ENCODE measurements at places on chromosomes 11 and 22.
A peak's percentile ranks its signal among the peaks of the same experiment; 100 is the strongest.

DNA sequence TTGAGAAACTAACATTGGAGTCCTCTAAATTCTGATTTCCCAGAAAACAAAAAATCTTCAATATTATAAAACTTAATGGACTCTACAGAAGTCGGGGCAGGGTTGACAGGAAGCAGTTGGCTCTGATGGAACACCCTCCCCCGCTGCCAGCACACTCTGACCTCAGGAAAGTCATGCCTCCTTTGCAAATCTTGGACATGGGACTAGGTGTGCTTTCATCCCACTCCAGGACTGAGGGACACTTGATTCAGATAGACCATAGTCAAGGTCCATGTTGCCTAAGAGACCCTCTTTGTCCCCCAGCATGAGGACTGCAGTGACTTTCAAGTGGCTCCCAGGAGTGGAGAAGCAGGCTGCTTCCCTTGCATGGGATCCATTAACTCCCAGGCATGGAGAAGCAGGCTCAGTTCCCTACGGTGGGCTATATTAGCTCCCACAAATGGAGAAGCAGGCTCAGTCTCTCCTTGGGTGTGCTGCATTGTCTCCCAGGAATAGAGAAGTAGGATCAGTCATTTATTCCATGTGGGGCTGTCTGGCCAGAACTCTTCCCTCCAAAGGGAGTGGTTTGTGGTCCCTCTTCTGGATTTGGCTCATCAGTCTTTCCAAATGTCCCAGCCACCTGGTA, 38.3 kb downstream of the C22orf31 start:
- no peak for DNase-seq

DNA sequence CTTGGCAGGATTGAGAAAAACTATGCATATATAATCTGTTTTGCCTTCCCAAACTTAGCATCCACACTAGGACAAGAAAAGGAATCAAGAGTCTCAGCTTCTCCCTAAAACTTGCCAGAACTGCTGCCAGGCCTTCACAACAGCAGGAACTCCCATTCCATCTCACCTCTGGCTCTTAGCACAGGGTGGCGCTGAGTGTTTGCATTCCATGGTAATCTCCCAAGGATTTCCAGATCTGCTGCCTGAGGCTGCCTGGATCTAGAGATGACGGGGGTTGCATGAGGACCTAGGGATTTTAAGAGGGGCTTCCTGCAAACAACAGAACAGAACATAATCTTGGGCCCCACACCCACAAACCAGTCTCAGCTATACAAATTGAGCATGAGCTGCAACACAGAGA, 87.1 kb upstream of the OPCML start:
- no peak for DNase-seq

DNA sequence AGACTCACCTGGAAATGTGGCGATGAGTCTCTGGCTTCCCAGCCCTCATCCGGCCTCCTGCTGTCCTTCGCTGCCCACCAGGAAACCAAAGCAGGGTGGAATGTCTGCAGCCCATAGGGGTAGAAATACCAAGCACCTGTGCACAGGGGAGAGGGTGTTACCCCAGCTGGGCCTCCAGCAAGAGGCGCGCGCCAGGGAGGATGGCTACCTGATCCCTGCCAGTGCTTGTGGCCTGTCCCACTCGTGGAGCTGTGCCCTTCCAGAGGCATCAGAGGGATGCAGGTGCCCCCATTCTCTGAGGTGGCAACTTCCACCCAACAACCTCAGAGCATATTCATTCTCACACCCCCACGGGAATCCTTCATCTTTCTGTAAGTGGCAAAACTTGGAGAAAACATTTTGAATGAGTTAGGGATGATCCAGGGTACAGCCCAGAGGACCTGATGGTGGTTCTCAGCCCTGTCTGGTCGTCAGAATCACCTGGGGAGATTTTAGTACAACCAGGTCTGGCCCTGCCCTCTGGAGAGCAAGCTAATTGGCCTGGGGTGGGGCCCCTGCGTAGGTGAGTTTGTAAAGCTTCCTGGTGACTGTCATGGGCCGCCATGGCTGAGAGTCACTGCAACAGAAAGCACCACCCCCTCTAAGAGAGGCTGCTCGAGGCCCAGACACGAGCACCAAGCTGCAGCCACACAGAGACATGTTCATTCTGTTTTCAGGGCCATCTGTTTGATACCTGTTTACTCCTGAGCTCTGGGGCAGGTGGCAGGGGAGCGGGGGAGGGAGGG, 9.9 kb downstream of the SUN2 start:
- no peak for DNase-seq

GRCh38 chr11:111391328-111392124, 12.5 kb upstream of the POU2AF1 start:
- no peak for DNase-seq

DNA sequence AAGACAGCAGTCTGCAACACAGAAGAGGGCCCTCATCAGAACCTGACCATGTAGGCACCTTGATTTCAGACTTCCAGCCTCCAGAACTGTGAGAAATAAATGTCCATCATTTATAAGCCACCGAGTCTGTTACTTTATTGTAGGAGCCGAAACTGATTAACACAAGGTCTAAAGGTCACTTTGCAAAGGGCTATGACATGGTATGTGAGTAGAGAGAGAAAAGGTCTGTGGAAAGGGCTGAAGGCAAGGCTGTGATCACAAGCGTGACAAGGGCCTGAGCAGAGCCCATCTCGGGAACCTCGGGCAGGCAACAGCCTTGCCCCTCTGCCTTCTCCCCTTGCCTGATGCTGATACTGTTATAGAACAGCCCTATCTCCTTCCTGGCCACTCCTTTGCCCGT, 73.4 kb upstream of the TEAD1 start:
- DNase-seq, result no peak

- DNase-seq, result no peak
Measured at GRCh38 chr11:115503886-115504275, 334 bp downstream of the CADM1 start.

DNA sequence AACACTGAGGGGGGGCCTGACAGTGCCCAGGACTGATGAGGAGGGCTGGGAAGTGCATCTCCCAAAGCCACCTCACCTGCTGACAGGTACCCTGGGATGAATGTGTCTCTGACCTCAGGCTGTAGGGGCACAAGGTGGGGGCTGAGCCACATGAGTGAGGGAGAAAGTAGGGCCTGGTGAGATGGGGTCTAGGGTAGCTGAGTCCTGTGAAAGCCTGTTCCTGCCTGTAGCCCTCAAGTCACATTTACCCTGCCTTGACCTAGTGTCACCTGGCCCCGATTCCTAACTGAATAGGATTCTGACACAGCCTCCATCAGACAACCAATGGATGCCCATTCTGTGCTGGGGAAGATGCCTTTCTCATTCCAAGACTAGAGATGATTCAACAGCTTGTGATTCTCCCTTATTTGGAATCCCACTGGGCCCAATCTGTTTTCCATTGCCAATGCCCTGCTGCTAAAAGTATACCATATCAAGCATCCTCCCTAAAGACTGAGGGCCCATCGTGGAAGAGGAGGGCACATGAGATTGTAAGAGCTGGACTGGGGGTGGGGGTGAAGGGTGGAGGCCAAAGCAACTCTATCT, 11.1 kb upstream of the RFPL1 start:
- DNase-seq, result peak; percentile 21

DNA sequence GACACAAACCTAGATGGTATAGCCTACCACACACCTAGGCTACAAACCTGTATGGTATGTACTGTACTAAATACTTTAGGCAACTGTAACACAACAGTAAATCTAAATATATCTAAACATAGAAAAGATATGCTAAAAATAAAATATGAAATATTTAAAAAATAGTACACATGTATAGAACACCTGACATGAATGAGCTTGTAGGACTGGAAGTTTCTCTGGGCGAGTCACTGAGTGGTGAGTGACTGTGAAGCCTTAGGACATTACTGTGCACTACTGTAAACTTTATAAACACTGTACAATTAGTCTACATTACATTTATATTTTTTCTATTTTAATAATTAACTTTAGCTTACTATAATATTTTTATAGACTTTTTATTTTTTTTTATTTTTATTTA, 1301.3 kb downstream of the FAM181B start:
- DNase-seq, result no peak

GRCh38 chr22:48797731-48798130, 1029.9 kb downstream of the BRD1 start:
- no peak for DNase-seq

GRCh38 chr11:128195756-128196155, 391.6 kb downstream of the ETS1 start:
- no peak for DNase-seq

GRCh38 chr22:49620666-49621065, 207.0 kb downstream of the BRD1 start:
- no peak for DNase-seq

- peak; percentile 92 for DNase-seq
Measured at GRCh38 chr11:47355283-47356128, 3.0 kb upstream of the MYBPC3 start.

GRCh38 chr11:4213746-4214145, 119.1 kb downstream of the RRM1 start:
- DNase-seq, result no peak

DNA sequence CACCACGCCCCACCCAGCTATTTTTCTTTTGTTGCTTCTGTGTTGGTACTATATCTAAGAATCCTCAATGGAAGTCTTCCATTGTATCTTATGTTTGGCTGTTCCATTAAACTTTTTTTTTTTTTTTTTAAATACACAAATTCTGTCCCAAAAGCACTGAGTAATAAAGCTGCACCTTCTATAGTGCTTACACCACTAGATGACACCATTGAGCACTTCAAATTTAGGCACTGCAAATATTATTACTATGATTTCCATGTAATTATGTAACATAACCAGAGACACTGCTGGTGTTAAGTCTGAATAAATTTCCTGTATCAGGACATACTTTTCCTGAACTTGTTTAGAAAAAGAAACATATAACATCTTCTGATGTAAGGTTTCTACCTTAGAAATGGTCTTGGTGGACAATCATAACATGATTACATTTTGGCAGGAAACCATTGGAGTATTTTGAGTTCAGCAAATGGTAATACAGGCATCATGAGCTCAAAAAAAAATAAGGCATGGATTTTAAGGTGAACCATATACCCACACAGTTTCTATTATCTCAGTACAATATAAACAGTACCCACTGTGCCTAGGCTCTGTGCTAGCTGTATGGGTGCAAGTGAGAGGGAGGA, 110.5 kb downstream of the ATG16L2 start:
- DNase-seq, result no peak

DNA sequence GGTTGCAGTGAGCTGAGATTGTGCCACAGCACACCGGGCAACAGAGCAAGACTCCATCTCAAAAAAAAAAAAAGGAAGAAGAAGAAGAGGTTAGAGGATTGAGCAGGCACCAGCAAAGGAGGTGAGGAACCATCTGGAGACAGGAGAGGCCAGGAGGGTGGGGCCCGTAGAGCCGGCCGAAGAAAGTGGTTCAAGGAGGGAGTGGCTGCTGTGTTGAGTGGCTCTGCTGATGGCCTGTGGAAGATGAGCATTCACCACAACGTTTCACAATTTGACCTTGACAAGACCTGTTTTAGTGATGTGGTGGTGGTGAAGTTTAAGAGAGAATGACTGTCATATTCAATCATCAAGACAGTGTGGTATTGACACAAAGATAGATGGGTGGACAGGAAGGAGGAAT, 6.8 kb upstream of the CTSD start:
- DNase-seq, result peak; percentile 2

DNA sequence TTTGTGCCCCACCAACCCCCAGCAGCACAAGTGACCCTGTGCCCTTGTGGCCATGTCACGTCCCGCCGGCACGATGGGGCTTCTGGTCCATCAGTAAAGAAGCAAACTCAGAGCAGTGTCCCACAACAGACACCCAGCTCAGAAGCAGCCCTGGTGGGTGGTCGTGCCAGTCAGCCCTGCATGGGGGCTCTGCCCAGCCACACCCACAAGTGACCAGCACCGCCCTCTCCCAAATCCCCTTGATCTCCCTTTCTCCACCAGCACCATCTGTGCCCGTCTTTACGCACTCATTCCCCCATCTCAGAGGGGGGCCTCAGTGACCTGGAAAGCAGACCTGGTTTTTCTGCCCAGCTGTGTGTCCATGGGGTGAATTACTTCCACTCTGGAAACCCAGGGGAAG, 149.1 kb downstream of the DSCAML1 start:
- no peak for DNase-seq

- no peak for DNase-seq
Measured at GRCh38 chr11:12667646-12668045, 6.6 kb upstream of the TEAD1 start.

DNA sequence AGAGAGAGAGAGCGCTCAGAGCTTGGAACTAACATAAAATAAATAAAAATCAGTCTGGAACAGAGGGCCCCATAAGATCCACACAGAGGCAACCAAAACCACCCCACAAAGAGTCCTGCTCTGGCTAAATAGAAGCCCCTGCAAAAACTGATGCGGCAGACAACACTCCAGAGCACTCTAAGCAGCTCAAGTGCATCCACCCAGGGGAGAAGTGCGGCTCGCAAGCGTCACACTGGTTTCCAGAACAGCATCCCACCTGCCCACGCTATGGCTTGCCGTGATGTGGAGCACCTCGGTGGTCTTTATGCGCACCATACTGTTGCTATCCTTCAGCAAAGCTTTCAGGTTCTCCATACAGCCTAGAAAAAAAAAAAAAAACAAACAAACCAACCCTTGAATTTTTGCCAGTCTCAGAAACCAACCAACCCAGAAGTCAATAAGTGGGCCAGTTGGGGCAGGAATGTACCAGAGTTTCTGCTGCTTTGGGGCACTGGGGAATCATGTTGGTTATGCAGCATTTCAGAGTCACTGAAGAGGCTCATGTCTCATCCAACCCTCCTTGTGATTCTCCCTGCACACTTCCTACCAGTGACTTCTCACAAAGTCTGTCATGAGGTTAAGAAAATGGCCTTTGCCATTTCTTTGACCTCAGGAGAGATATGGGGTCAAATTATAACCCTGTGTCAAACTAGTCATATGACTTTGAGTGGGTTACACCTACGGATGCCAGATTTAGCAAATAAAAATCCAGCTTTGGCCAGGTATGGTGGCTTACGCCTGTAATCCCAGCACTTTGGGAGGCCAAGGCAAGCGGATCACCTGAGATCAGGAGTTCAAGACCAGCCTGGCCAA, 3.0 kb downstream of the RSPH14 start:
- no peak for DNase-seq

- DNase-seq, result peak; percentile 78
Measured at GRCh38 chr11:59669611-59670009, 773 bp upstream of the PATL1 start.

GRCh38 chr11:111886844-111887243, 7.5 kb downstream of the CFAP68 start:
- no peak for DNase-seq

DNA sequence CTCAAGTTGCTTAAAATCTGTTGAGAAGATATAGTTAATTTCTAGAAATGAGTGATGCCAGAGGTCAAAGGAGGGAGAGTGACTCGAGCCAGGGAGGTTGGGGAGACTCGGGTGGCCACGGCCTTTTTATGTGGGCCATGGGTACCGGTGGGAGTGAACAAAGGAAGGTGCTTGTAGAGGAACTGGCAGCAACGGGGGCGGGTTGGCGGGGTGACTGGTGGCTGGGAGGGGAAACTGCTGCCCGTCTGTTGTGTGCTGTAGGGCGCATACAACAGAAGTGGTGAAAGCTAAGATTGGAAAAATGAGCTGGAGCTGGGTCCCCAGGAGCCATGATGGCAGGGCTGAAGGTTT, 5.4 kb downstream of the DAGLA start:
- no peak for DNase-seq

Data from coronary artery (tissue), 2 donors.